ENCODE measurements at places on chromosomes 11 and 22.
A peak's percentile ranks its signal among the peaks of the same experiment; 100 is the strongest.

GRCh38 chr22:46490538-46490937 is 46.9 kb downstream of the CELSR1 start:
- no peak for DNase-seq

- no peak for DNase-seq
Observed at GRCh38 chr22:47515384-47516125, 753.1 kb downstream of the TBC1D22A start.

DNA sequence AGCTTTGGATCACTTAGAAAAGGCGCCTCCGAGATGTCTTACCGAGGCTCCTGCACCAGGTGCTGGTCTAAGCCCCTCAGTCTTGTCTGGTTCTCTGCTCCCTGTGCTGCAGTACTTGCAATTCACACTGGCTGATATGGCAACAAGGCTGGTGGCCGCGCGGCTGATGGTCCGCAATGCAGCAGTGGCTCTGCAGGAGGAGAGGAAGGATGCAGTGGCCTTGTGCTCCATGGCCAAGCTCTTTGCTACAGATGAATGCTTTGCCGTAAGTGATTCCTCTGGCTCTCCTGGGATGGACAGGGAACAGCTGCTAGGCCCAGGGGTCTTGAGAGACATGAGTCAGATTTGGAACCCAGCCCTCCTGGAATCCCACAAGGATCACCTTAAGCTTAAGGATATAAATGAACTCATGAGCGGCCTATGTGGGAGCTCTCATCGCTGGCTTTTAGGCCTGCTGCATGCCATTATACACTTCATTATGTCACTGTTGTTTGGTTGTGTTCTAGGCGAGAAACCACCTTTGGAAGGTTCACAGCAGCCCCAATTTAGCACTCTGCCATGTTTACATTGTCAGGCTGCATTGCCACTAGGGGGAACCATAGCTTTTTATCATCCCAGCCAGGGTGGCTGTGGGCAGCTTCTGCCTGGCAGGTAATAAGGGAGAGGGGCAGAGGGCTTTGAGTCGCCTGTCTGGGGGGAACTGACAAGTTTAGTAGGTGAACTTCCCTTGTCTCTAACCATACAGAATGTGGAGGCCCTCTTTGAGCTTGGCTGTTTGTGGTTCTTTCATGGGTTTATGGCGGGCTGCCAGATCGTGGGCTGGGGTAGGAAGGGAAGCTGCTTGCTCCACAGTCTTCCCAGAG is 8.5 kb downstream of the ACAD8 start:
- DNase-seq, result no peak

GRCh38 chr11:86990031-86990430 is 34.8 kb upstream of the FZD4 start:
- no peak for DNase-seq

DNA sequence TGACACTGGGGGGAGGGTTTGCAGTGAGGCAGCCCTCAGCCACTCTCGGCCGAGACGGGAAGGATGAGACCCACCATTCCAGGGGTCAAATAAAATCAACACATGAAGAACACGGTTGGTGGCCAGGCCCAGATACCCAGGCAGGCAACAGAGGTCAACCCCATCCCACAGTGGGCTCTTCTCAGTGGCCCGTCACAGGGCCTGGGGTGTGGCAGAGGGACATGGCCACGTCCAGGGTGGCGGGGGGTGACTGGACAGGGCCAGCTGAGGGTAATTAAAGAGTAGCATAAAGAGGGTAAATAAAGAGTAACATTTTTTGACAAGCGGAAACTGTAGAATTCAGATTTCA is 188.4 kb downstream of the ARHGAP42 start:
- DNase-seq, result no peak

GRCh38 chr22:46262449-46263215 is 511 bp downstream of the PKDREJ start:
- DNase-seq, result no peak

GRCh38 chr22:37564111-37564711 is 3.9 kb downstream of the CDC42EP1 start:
- DNase-seq, result no peak

GRCh38 chr11:72300268-72300667 is 56.3 kb upstream of the PHOX2A start:
- no peak for DNase-seq

DNA sequence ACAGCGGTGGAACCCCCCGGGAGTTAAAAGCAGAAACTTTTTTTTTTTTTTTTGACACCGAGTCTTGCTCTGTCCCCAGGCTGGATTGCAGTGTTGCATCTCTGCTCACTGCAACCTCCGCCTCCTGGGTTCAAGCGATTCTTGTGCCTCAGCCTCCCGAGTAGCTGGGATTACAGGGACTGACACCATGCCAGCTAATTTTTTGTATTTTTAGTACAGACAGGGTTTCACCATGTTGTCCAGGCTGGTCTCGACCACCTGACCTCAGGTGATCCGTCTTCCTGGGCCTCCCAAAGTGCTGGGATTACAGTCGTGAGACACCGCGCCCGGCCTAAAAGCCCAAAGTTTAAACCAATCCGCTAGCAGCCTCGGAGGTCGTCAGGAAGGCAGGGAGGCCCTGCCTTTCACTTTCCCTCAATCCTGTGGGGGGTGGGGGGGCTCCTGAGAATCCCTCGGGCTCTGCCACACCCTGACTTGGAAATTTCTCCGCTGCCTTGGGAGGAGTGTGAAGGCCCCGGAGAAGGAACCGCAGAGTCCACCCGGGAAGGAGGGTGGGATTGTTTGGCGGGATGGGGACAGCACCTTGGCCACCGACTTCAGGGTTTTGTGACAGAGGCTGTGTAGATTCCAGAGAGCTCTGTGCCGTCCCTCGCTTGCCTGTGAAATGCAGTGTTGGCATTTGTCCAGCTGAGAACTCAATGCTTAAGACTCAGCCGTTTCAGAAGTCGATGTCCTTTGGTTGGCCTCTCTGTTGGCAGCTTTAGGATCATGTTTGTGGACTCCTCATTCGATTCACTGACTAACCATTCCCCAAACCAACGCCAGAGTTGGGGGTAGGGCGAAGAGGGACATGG is 1.0 kb downstream of the ARHGAP8 start:
- DNase-seq, result no peak

DNA sequence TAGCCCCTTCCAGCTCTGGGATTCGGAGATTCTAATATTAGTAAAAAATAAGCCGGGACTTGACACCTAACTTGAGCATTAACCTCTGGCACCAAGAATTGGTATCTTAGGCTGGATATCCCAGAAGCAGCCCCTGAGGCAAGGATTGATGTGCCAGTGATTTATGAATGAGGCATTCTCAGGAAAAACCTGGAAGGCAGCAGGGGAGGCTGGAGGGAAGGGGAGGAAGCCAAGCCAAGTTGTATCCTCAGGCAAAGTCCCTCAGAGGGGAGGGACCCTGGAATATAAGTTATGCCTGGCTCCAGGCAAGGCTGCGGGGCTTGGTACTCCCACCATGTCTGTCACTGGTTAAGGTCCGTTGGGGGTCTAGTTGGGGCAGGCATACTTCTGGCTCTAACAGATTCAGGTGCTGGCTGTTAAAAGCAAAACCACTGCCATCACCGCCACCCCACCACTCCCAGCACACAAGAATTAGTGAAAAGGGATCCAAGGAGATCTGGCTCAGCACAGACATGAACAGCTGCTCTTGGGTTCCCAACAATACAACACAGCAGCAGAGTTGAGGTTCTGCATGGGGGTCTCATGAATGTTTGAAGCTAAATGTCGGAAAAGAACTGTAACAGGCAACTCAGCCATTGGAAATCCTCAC is 29.8 kb downstream of the LMO2 start:
- no peak for DNase-seq

DNA sequence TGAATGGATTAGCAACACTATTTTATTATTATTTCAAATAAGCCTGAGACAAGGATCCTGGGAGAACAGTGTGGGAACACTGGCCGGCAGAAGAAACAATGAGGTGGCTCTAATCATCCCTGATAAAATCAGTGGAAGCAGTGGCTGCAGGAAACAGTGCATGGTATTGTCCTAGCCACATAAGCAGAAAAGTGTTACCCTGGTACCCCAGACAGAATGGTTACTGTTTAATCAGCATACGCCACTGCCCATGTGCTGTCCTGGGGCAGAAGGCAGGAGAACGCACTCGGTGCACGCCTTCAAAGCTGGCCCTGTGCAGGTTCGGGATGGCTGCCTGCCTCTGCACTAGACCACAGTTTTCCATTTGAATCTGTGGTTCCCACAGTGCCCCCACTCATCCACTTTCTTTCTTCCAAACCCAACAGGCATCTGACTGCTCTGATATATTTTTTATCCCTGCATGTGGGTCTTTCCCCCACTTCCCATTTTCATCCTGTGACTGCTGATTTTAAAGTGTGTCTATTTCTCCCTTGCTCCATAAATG is 25.7 kb downstream of the OPCML start:
- DNase-seq, result no peak

DNA sequence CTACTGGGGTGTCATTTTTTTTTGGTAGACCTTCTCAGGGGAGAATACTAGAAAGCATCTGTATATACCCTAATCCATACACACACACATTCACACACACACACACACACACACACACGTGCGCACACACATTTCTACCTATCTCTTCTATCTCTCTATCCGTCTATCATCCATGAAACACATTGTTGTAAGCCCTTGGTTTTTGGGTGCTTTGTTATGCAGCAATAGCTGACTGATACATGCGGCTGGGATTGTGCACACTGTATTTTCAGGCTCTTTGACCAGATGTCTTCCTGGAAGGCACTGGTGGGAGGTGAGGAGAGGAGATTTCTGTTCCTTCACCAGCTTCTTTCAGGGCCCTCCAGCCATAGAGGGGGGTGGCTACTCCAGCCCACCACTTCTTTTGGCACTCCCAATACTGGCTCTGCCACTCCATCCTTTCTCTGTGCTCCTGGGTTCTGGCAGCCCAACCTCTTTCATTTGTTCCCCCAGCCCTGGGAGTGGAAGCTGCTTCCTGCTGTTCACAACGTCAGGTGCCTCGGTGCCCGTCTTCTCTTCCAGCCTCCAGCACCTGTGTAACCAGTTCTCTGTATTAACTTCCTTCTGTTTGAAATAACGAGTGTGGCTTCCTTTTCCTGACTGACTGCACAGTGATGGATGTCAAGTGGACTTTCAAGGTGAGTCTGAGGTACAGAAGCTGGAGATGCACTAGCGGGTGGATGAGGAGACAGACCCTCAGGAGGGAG is 12.4 kb upstream of the MUC2 start:
- no peak for DNase-seq

GRCh38 chr11:29159552-29160465 is 857.0 kb downstream of the KCNA4 start:
- DNase-seq, result peak; percentile 34

- no peak for DNase-seq
Observed at GRCh38 chr22:45878051-45878781, 98.7 kb downstream of the WNT7B start.

DNA sequence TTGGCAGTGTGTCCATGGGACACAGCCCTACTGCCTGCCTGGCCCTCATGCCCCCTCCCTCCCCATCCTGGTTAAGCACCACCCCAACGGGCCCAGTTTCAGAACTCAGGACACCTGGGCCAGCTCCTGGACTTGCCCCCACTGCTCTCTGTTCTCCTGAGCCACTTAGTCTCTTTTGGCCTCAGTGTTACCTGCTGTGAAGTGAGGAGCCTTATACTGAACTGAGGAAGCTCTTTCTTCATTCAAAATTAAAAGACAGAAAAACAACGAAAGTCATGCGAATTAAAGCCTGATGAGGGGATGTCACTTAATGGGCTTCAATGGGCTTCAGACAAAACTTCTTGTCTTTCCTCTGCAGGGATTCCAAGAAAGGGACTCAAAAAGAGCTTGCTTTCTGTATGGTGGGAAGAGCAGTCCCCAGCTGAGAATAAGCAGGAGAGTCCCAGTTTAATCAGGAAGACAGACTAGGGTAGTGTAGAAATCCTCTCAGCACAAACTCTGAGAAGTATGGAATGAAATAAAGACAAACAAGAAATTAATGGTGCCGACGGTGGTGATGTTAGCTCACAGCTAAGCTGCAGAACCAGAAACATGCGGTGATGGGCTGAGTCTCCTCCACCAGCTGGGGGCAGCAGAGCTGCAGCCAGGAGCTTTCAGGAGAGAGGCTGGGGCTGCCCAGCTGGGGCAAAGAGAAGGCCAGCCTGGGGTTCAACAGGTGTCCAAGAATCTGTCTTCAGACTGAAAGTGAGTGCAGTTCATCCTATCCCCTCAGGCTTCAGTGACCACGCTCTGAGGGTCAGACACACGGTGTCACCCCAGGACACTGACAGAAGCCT is 101.0 kb downstream of the GGTLC2 start:
- DNase-seq, result no peak

DNA sequence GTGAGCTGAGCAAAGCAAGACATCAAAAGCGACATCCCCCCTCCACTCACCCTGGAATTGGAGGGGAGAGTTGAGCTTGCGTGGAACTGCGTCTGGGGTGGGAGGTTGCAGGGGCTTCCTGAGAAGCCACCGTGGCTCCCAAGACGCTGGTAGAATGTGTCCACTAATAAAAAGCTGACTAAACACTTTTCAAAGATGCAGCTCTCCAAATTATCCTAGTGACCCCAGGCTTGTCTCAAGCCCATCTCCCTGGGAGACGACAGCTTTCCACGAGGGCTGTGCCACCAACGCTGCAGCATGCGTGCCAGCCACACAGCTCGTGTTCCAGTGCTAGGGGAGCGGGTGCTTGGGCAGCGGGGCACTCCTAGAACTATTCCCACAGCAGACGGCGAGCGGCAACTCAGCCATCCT is 6.3 kb upstream of the GAL start:
- DNase-seq, result no peak

DNA sequence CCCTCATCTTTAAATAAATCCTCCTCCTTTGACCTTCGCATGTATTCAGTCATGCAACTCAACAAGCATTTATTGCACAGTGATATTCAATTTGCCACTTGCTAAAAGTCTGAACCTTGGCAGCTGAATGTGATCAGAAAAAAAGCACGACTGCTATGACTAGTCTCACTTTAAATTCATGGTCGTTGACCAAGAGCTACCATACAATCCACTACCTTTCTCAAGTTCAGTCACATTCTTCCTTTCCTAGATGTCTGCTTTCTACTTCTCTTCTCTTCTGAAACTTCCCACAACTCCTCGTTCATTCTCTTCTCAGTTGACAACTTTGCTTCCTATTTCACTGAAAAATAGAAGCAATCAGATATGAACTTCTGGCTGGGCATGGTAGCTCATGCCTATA is 2.0 kb upstream of the SAA1 start:
- no peak for DNase-seq

GRCh38 chr22:26658671-26659478 is 1.5 kb downstream of the MIAT start:
- DNase-seq, result peak; percentile 67

GRCh38 chr11:107493117-107493516 is 35.5 kb upstream of the CWF19L2 start:
- no peak for DNase-seq

All from AG09309 (cell line).